ENCODE measurements at places on chromosomes 1 and 21.

GRCh38 chr1:50308878-50309277, 114.4 kb downstream of the DMRTA2 start:
- no peak for DNase-seq

- no peak for DNase-seq
These were observed 114.6 kb upstream of the ATP1B1 start for GRCh38 chr1:168991667-168992475.

DNA sequence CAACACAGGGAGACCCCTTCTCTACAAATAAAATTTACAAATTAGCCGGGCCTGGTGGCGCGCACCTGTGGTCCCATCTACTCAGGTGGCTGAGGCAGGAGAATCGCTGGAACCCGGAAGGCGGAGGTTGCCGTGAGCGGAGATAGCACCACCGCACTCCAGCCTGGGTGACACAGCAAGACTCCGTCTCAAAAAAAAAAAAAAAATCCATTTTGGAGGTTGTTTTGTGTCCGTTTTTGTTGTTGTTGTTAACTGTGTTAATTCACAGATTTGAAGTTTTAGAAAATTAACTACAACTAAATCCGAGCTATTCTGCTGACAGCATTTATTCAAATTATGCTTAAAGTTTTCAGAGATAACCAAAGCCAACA, 618 bp downstream of the CLCC1 start:
- DNase-seq: no peak

DNA sequence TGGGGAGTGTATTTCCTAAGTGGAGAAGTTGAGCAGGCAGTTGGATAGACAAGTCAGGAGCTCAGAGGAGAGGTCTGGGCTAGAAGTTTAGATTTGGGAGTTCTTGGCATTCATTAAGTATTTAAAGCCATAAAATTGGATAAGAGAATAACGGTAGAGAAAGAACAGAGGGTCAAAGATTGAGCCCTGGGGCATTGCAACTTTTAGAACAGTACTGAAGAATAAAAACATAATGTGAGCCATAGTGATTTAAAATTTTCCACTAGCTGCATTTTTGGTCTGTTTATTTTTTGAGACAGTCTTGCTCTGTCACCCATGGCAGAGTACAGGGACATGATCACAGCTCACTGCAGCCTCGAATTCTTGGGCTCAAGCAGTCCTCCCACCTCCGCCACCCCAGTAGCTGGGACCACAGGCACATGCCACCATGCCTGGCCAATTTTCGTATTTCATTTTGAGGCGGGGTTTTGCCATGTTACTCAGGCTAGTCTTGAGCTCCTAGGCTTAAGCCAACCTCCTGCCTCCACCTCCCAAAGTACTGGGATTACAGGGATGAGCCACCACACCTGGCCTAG, 85.9 kb upstream of the SOX13 start:
- no peak for DNase-seq

- DNase-seq: no peak
These were observed 14.8 kb downstream of the LHX4 start for GRCh38 chr1:180244840-180245239.

GRCh38 chr1:58850636-58851035, 66.8 kb upstream of the JUN start:
- DNase-seq: no peak

DNA sequence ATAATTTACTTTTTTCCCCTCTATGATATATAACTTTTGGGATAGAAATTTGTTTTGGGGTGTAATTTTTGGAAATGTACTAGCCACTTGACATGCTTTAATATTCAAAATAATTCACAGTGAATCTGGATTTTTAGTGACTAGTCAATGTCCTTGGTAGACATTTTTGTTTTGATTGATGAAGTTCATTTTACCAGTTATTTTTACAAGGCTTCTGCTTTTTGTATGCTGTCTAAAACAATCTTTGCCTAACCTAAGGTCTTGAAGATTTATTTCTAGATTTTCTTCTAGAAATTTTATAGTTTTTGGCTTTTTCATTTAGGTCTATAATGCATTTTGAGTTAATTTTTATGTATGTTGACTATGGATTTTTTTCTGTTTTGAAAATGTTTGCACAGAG, 30.9 kb downstream of the DISP1 start:
- no peak for DNase-seq

- no peak for DNase-seq
These were observed 20.3 kb downstream of the TSPAN2 start for GRCh38 chr1:115068826-115069585.

DNA sequence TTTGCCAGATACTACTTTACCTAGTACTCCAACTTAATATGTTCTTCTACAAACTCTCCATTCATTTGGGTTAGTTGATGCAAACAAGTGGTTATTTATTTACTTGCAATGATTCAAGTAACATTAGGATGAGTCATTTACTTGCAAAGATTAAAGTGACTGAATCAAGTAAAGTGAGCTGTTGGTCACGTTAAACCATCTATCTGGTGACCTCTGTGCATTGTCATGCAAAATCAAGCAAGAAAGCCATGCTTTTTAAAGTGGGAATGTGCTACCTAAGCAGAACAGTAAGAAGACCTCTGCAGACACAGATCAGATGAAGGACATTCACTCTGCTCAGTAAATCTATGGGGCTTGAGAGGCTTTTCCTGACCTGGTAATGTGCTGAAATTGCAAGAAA, 254.7 kb downstream of the LRRIQ3 start:
- DNase-seq: no peak

GRCh38 chr1:10679496-10680220, 116.8 kb downstream of the CASZ1 start:
- DNase-seq: no peak

DNA sequence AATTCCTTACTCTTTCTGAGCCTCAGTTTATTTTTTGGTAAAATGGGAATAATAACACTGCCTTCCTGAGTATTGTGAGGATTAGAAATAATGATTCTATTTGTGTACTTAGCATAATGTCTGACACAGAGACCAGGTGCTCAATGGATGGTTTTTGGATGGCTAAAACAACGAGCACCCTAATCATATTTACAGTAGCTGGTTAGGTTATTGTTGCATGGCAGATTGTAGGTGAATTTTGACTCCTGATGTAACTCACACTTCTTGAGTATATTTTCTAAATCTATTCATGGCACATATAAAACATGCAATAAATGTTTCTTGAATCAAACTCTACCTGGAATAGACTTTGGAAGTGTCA, 11.9 kb upstream of the DUSP10 start:
- no peak for DNase-seq

DNA sequence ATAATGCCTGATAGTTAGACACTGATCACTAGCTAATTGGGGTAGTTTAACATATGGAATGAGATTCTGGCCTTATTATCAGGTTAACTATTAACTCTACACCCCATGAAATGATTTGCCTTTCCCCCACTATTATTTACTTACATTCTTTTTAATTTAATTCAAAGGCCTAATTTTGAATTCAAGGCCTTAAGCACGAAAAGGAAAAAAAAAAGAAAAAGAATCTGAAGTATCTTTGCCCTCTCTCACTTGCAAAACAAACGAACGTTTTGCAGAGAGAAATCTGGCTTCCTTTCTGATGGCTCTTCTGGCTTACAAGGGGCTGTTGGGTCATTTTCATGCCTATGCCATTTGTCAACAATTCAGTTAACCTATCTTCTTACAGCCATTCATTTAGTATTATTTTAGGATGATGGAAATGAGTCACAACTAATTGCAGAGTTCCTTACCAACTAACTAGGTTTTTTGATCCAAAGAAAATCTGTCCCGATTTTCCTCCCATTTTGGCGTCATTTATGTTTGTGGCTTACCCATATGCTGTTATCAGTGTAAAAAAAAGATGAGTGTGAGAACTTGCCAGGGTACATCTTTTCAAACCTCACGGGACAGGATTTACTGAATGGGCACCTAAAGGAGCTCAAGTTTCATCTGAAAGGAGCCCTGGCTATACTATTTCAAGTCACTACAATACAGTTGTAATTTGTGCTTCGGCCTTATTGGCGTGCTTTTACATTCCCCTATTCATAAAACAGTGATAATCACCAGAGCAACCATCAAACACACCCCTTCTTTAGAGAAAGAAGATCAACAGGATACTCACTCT, 1.9 kb upstream of the ERRFI1 start:
- DNase-seq: no peak

DNA sequence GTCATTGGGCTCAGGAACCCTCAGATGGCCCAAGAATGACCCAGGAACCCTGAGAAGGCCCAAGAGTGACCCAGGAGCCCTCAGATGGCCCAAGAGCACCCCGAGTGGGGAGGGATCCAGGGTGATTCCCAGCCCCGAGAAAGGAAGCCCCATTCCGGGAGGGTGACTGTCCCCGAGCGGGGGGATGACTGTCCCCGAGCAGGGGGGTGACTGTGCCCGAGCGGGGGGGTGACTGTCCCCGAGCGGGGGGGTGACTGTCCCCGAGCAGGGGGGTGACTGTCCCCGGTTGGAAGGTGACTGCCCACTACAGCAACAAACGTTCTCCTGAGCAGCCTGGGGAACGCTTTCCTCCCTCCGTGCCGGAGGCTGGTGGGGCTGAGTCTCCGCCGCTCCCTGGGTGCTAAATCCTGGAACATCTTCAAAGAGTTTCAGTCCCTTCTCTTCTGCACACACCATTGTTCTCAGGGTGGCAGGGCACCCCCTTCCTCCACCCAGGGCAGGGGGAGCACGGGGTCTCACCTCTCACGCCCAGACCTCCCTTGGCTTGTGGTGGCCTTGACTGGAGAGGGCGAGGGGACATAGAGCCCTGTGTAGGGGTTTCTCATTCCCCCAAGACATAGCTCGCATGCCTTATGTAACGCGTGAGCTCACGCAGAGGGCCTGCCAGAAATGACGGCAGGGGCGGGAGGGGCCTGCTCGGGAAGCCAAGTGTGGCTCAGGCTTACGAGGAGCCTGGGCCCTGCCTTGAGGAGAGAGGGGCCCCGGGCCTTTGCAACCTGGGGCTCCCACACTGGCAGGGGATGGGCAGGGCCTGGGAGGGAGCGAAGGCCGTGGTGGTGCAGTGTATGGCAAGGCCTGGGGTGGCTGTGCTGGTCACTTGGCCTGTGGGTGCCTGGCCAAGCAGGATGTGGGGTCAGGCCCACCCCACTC, 14.3 kb upstream of the SKI start:
- no peak for DNase-seq

- DNase-seq: no peak
These were observed at the start of gene INSRR for GRCh38 chr1:156858959-156859522. TSS of gene INSRR (minus strand) at chr1:156859117. CDS start at chr1:156858621, 496 bp downstream.

GRCh38 chr1:25137521-25138395, 94.5 kb downstream of the SYF2 start:
- DNase-seq: no peak

DNA sequence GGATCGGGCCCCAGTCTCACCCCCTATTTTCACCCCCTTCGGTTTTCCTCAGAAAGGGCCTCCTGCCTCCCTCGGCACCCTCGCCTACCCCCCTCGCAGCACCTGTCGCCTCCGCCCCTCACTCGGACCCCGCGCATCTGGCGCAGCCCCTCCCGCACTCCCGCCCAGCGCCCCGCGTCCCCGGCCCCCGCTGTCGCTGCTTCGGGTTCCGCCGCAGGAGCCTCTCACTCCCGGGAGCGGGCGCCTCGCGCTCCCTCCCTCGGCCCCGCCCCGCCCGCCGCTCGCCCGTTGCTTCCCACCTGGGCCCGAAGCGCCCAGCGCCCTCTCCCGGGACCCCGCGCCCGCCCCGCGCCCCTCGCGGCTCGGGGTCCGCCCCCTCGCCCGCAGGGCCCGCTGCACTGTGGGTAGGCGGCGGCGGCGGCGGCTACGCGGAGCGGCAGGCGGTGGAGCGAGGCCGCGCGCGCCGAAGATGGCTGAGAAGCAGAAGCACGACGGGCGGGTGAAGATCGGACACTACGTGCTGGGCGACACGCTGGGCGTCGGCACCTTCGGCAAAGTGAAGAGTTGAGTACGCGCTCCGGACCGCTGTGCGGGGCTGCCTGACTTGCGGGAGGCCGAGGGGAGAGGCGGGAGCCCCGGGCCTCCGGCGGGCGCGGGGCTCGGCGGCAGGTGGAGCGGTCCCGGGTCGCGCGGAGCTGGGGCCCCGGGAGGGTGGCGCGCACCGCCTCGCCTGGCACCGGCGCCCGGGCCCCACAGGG, at the start of gene PRKAA2:
Gene PRKAA2, plus strand, starts transcription at position 396 of the 758 bp plus-strand sequence. Its CDS starts 74 bp downstream, at position 470.
- no peak for DNase-seq

DNA sequence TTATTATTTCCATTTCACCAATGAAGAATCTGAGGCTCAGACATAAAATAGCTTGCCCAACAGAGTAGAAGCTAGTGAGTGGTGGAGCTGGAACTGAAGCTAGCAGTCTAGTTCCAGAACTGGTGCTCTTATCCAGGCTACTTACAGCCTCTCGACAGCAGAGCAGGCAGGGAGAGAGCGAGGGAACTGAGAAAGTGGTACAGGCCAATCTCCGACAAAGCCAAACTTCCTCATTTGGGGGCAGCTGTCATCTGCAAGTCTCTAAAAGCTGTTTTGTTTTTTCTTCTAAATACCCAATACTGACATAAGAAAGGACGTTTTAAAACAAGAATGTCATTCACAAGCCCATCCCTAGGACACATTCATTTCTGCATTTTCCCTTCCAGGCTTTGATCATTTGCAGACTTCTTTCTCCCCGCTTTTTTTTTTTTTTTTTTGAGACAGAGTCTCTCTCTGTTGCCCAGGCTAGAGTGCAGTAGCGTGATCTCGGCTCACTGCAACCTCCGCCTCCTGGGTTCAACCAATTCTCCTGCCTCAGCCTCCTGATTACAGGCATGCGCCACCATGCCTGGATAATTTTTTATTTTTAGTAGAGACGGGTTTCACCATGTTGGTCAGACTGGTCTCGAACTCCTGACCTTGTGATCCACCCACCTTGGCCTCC, 20.0 kb downstream of the YIPF1 start:
- DNase-seq: no peak

DNA sequence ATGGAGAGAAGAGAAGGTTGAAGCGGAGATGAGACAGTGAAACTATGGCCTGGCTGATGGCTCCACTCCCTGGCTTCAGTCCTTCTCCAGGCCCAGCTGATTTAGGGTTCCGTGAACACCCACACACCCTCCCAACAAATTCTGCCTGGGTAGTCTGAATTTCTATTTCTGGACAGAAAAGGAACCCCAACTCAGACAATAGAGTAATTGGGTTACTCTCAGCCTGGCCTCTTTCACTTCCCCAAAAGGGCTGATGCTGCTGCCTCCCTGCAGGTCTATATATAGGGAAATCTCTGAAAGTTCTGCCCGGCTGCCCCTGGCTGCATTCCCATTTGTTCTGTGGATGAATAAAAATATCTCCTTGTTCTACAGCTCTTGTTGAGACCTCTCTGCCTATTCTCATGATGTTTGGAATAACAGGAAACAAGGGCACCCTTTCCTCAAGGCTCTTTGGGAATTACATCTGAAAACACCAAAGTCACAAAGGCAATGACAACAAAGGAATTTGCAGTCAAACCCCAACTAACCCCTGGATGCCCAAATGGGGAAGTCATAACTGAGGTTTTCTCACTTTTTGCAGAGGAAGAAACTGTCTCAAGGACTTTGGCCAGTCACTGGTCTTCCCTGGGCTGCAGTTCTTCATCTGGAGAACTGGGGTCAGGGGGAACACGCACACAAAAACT, 11.4 kb upstream of the ZSCAN20 start:
- DNase-seq: no peak
